ENCODE measurements at places on chromosomes 11 and 22.

DNA sequence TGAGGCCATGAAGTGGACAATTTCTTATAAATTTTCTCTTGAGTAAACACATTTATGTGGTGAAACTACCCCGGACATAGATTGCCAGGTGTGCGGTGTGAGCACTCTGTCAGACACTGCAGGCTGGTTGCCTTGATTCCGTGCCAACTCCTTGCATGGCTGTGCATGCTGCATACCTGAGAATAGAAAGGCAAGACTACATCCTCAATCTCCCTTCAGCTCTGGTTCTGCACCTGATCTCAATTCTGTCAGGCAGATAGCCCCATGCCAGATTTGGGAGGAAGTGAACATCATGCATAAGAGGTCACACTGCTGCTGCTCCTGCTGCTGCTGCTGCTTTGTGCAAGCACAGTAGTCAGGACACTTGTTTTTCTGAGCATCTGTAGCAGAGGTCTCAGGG is 42.5 kb upstream of the DEUP1 start:
- no peak for DNase-seq

DNA sequence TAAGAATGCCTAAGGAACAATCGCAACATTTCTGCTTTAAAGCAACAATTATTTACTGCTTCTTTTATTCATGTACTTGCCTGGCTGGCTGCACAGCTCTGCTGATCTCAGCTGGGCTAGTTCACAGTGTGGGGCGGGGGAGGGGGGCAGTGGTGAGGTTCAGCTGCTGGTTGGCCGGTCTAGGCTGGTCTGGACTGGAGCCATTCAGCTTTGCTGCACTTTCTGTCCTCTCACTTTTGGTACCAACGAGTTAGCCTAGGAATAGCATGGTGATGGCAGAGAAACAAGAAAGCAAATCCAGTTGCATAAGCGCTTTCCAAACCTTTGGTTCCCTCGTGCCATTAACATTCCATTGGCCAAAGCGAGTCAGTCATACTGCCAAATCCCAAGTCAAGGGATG is 16.0 kb upstream of the MIF start:
- no peak for DNase-seq

DNA sequence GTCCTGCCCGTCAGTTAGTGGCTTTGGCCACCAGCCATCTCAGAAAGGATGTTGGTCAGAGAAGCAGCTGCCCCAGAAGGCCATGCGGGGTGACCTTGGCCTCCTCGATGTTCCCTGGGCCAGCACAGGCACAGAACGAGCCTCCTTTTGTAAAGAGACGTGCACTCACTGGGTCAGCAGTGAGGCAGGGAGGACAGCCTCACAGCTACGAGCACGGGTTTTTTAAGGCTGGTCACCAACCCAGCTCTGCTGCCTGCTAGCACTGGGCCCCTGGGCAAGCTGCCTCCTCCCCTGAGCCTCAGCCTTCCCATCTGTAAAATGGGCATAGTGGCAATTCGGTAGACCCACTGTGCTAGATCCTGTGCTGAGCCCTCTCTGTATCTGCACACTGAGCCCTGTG is 10.8 kb downstream of the IGLL1 start:
- DNase-seq, result no peak

DNA sequence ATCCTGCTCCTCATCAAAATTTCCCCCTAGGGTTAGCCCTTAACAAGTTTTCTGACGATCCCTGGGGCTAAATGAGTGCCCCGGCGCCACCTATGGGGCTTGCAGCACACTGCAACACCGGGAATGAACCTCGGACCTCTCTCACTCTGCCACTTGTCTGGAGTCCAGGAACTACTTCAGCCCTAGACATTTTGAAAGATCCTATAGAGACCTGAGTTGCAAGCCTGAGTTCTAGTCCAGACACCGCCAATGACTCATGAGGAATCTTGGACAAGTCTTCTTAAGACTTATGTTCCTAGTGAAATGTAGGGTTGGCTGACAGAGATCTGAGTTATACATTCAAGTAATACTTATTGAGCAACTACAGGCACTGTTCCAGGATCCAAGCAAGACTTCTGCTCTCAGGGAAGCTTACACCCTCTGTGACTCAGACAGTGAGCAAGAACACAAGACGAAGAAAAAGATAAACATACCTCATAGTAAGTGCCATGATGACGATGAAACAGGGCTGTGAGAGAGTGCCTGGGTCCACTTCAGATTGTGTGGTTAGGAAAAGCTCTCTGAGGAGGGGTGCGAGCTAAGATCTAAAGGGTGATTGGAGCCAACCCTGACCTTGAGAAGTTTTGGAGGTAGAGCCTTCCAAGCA is 10.2 kb upstream of the STK33 start:
- peak; percentile 78 for DNase-seq

GRCh38 chr22:22883090-22883727 is 4.4 kb upstream of the IGLL5 start:
- no peak for DNase-seq

DNA sequence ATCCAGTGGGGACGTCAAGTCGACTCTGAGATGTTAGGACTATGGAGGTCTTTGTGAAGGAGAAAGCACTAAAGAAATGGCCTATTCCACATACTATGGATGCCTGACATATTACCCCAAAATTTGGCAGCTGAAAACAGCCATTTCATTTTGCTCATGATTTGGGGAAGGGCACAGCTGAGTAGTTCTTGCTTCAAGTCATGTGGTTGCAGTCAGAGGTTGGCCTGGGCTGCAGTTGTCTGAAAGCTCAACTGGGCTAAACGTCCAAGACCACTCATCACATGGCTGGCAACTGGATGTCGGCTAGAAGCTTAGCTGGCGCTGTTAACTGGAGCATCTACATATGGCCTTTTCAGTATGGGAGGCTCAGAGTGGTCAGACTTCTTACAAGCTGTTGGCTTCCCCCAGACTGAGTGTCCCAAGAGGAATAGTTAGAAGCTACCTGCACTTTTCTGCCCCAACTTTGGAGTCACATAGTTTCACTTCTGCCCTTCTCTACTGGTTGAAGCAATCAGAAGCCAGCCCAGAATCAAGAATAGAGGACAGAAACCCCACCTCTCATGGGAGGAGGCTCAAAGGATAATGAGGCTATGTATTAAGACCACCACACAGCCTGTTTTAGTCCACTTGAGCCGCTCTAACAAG is 14.1 kb downstream of the SLC35C1 start:
- no peak for DNase-seq

GRCh38 chr11:82967381-82967780 is 65.8 kb downstream of the DDIAS start:
- DNase-seq, result no peak

DNA sequence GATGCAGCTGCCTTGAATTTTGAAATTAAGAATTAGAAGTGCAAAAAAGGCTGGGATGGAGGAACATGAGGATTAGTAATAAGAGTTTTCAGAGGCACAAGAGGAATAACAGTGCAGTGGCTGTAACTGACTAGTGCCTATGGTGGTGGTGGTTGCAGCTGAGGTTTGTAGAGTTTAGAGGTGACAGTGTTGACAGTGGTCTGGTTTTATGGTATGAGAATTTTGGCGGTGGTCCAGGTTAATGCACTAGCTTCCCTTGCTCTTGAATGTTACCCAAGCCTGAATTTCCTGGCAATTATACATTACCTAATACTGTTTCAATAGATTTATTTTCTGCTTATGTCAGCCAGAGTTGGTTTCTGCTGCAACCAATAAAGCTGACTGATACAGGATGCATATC is 112.8 kb upstream of the C11orf87 start:
- no peak for DNase-seq

- no peak for DNase-seq
Measured at GRCh38 chr11:34558673-34559072, 45.1 kb upstream of the ELF5 start.

DNA sequence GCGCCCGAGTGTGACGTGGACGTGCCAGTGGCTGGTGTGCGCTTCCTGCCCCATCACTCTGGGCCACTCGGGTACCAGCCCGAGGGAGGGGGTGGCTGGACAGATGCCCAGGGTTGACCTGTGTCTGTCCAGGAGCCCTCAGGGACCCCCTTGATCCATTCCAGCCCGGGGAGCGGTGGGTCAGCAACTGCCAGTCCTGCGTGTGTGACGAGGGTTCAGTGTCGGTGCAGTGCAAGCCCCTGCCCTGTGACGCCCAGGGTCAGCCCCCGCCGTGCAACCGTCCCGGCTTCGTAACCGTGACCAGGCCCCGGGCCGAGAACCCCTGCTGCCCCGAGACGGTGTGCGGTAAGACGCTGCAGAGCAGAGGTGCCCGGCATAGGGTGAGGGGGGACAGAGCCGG is 34.5 kb downstream of the MUC5B start:
- DNase-seq, result no peak

GRCh38 chr11:62418136-62418535 is 697 bp upstream of the SCGB1A1 start:
- DNase-seq, result no peak

DNA sequence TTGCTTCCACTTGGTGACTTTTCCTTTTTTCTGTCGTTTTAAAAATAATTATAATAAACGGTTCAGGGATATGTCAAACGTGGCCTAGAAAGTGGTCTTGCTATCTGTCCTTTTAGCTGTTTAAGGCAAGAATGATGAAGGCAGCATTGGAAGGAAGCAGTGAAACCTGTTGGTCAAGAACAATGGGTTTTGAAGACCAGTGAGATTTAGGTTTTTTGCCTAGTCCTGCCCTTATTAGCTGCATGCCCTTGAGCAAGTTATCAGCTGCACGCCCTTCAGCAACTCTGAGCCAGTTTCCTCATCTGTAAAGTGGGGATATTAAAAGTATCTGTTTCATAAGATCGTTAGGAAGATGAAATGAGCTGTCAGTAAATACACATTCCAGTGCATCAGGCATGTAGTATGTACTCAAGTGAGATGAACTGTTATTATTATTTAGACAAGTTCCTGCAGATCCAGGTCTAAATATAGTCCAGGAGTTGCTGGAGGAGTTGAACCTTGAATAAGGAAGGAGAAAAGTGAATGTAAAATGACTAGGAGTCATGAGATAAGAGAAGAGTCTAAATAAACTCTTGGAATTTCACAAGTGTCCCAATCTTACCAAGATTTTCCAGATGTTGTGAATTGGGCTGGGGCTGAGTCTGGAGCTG is 90.8 kb upstream of the HSD17B12 start:
- no peak for DNase-seq

GRCh38 chr11:33065445-33066178 is 26.2 kb downstream of the TCP11L1 start:
- peak; percentile 64 for DNase-seq

GRCh38 chr11:116164843-116165242 is 607.9 kb downstream of the BUD13 start:
- no peak for DNase-seq

DNA sequence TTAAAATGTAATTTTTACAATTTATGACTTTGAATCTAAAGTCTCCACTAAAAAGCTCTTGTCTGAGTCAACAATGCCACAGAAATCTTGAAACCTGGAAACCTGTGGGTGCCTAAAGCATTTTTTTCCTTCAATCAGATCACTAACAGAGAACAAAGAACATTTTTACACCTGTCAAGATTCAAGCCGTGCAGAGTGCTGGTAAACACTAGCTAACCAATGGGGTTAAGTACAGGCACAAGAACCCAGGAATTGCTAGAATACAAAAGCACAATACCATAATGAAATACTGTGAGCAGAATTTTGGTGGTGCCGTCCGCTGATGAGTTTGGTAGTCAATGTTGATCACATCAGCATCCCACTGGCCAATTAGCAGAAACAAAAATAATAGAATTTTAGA is 380.3 kb upstream of the PITPNB start:
- DNase-seq, result no peak

DNA sequence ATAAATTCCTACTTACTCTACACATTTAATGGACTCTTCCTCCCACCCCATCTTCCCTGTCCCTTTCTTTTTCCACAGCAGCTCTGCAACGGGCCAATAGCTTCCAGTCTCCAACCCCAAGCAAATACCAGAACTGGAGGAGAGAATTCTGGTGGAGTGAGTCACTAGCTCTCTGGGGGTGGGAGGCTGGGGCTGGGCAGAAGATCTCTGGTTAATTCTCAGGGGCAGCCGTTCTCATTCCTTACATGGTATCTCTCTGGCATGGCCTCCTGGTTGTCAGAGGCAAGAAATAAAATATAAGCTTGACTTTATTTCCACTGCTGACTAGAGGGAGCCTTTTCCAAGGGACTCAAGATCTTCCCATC is 90.4 kb upstream of the PARVA start:
- DNase-seq, result peak; percentile 21

DNA sequence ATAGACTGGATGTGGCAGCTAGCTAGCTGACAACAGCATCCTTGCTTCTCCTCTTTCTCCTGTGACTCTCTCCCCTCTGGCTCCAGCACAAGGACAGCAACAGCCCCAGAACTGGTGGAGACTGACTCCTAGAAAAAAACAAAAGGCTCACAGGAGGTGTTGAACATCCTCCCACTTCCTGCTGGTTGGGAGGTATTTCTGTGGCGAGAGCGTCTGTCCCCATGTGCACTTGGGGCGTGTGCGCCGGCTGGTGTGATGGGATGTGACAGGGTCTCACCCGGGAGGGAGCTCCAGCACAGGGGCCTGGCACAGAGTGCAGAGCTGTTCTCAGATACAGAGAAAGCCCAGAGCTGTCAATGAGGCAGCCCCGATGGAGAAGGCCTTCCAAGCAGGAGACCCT is 107.2 kb upstream of the E2F8 start:
- DNase-seq, result no peak

- no peak for DNase-seq
Measured at GRCh38 chr11:111633248-111633647, 31.0 kb downstream of the SIK2 start.

- no peak for DNase-seq
Measured at GRCh38 chr11:15926071-15926470, 430.3 kb downstream of the SOX6 start.

DNA sequence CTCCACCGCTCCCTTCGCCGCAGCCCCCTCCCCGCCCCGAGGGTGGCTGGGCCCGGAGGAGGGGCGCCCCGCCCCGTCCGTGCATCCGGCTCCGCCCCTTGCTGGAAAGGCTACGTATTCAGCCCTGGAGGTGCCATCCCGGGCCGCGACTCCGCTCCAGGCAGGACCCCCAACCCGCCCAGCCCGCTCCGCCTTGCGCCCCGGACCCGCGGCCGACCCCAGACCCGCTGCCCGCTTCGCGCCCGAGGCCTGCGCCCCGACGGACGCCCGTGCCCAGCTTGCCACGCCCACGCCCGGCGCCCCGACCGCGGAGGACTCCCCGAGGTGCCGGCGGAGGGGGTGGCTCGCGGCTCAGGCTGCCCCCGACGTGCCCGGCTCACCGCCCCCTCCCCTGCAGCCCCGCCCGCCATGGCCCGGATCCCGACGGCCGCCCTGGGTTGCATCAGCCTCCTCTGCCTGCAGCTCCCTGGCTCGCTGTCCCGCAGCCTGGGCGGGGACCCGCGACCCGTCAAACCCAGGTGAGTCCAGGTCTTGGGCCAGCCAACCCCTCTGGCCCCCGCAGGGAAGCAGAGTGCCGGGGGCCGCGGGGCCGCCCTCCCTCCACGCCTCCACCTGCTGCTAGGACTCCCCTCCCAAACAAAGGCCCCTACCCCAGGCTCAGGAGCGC is at the start of gene ADM2:
Gene ADM2, plus strand, starts transcription at position 104 of the 667 bp plus-strand sequence. Its CDS starts 305 bp downstream, at position 409.
- peak; percentile 54 for DNase-seq

All from suppressor macrophage (primary cell).